IMR-90 (cell line): ENCODE measurements at places on chromosomes 3 and 15. TPM values are rescaled to one million over a fixed set of nuclear protein-coding genes. Genes with fewer than 3 reads are reported as not detected.

GRCh38 chr3:170357176-170358041 lies at the start of gene SKIL:
TSS of gene SKIL (plus strand) at chr3:170357715. CDS start at chr3:170360332, 2,617 bp downstream.
- peak; percentile 96 for DNase-seq

DNA sequence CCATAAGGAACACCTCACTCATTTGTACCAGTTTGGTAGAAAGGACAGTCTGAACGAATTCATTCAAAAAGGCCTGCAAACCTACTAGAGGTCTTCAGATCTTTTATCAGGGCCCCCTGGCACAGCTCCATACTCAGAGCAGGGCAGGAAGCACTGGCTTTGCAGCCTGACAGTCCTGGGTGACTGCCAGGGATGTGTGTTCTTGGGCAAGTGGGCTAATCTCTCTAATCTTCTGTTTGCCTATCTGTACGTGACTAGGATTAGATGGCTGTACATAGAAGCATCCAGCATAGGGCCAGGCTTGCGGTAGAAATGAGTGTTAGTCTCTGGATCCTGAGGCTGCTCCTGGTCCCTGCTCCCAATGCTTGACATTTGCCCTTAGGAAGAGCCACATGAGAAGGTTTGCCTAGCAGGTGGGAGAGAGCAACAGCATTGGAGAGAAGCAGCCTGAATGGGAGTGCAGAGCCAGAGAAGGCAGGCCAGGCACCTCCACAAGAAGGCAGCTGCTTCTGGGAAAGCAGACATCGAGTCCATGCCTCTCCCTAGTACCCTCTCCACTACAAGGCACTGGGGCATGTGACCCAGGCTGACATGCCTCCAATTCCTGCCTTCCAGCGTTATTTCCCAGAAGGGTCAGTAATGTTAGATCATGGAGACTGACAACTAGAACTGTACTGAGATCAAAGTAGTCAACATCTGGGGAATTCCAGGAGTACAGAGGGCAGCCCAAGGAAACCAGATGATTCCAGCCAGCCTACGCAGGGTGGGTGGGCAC lies 1.0 kb upstream of the CXCR6 start:
- no peak for DNase-seq

MKRN2 gene
- 65.6 and 65.8 TPM in 2 replicates for total RNA-seq

WDR93 gene
- not detected in 2 replicates for total RNA-seq

- no peak for DNase-seq
Measured at GRCh38 chr3:78279091-78279490, 1239.2 kb downstream of the ROBO2 start.
